ENCODE measurements at places on chromosomes 7 and 10.
A peak's percentile ranks its signal among the peaks of the same experiment; 100 is the strongest.

DNA sequence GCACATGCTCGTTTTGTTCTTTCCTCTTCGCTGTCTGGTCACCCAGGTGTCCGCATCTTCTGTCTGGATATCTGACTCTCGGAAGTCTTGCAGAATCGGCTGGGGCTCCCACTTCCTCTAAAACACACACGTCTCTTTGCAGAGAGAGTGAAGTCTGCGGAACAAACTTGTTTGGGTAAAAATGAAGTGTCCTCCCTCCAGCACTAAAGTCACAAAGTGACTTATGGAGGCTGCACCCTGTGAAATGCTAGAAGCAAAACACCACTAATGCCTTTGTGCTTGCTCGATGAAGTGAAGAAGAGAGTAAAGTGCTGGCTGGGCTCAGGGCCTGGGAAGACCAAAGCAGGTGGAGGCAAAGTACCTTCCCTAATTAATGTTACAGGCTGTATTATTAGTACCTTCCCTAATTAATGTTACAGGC, 71.4 kb downstream of the FGFR2 start:
- no peak for DNase-seq

GRCh38 chr7:155942226-155942950, 130.1 kb upstream of the SHH start:
- no peak for DNase-seq

- DNase-seq: peak; percentile 32
Measured at GRCh38 chr10:131874991-131875451, 25.8 kb upstream of the PPP2R2D start.

DNA sequence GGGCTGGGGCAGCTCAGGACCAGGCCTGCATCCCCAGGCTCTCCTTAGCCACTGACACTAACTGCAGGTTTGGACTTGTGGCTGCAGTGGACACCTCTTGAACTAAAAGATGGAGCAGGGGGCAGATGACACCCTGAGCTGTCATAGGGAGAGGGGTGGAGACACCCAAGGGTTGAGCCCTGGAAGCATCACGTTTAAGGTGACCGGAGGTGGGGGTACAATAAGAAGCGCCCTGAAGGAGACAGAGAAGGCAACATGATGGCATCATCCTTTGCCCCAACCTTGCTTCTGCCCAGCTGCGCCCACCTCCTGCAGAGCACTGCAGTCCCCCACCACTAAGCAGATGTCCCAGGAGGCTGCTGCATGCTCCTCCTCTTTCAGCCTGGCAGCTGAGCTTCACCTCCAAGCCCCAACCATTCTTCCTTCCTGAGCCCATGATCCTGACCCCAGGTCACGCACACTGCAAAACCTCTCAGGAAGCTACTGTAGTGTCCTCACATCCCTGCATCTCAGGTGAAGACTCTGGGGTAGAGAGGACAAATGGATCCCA, 25.5 kb downstream of the OGDHL start:
- no peak for DNase-seq

DNA sequence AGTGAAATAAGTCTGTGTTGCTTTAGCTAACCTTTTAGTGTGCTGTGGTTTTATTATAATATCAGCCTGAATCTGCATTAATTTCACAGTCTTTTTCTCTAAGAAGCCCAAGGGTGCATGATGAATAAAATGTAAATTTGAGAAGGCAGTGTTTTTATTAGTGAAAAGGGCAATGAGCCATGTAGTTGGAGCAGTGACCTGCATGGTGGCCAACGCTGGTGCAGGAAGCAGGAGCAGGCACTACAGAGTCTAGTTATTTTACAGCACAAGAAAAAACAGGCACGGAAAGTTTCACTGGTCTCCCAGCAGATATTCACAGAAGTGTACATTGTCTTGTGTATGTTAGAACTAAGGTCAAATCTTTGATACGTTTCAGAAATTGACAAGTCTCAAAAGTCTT, 247.8 kb downstream of the CELF2 start:
- DNase-seq: no peak

GRCh38 chr10:51002469-51002868, 71.8 kb upstream of the PRKG1 start:
- no peak for DNase-seq

DNA sequence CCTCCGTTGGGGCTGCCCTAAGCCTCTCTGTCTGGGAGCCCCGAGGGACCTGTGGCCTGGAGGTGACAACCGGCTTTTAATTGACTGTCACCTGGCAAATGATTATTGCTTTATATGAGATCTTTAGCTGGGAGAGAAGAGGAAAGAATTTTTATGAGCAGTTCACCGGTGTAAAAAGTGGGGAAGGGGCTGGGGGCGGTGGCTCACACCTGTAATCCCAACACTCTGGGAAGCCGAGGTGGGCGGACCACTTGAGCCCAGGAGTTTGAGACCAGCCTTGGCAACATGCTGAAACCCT, 2.6 kb upstream of the COX19 start:
- no peak for DNase-seq

DNA sequence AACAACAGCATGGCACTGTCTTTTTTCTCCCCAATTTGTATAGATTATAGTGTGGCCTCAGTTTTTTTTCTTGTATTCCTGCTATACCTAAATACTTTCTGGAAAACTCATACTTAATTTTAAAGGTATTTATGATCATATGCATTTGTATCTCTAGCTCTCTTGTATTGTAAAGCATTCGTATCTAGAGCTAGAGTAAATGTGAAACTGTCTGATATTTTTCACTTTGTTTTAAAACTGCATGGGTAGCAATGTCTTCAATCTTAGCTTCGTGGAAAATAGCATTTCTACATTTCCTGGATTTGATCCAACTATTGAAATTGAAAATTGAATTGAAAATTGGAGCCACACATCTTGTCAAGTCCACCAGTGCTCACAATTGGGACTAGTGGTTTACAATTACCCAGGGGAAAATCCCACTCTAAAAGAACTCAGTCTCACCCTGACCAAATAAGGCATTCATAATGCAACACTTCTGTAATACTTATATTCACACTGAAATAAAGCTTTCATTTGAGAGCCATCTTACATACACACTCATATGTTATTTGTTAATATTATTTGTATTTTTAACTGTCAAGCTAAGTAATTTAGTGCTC, 51.3 kb upstream of the KLF6 start:
- DNase-seq: no peak

GRCh38 chr7:48089046-48090003, at the start of gene UPP1:
Gene UPP1 (plus strand): TSS chr7:48089265. CDS start chr7:48094784, 5,519 bp downstream.
- DNase-seq: peak; percentile 30

- DNase-seq: no peak
Measured at GRCh38 chr10:16583382-16583781, 61.7 kb upstream of the C1QL3 start.

All from activated CD4-positive, alpha-beta T cell treated with anti-CD3 and anti-CD28 coated beads, Interleukin-2, amount 50 U/mL, for 24 hours (primary cell).